ENCODE measurements at places on chromosomes 3 and 15.

DNA sequence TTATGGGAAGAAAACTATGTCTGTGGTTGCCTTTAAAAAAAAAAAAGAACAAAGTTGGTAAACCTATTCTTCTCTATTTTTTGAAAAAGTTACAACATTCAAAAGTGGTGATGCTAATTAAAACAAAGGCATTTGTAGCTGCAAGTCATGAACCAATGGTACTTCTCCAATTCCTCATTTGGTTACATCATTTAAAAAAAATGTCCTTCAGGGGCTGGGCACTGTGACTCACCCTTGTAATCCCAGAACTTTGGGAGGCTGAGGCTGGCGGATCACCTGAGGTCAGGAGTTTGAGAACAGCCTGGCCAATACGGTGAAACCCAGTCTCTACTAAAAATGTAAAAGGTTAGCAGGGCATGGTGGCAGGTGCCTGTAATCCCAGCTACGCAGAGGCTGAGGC, 574.6 kb downstream of the VGLL3 start:
- no peak for DNase-seq

DNA sequence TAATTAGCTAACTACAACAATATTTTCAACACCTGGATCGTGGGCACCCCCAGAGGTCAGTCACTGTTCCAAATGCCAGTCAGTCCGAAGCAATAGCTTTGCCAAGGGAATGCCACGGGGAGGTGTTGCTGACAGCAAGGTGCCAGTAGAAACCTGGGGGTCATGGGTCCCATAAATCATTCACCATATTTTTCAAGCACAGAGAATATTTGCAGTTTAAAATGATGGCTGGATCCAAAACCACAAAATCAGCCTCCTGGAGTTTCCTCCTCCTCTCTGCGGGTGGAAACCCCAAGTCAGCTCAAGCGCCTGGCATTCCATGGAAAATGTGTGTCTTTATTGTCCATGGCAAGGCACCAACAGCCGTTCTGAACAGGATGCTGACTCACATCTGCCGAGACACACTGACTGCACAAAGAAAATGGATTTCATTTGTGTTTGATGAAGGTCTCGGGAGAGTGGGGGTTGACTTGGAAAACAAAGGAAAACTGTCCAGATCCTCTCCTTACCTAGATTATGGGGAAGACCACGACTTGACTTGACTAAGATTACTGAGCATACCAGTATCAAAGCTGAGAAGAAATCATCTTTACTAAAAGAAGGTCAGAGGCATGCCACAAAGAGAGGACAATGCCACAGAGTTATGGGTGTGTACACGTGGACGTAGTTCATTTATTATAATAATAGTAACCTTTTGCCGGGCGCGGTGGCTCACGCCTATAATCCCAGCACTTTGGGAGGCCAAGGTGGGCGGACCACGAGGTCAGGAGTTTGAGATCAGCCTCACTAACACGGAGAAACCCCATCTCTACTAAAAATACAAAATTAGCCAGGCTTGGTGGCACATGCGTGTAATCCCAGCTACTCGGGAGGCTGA, 26.4 kb downstream of the ANXA2 start:
- DNase-seq = peak; percentile 32

DNA sequence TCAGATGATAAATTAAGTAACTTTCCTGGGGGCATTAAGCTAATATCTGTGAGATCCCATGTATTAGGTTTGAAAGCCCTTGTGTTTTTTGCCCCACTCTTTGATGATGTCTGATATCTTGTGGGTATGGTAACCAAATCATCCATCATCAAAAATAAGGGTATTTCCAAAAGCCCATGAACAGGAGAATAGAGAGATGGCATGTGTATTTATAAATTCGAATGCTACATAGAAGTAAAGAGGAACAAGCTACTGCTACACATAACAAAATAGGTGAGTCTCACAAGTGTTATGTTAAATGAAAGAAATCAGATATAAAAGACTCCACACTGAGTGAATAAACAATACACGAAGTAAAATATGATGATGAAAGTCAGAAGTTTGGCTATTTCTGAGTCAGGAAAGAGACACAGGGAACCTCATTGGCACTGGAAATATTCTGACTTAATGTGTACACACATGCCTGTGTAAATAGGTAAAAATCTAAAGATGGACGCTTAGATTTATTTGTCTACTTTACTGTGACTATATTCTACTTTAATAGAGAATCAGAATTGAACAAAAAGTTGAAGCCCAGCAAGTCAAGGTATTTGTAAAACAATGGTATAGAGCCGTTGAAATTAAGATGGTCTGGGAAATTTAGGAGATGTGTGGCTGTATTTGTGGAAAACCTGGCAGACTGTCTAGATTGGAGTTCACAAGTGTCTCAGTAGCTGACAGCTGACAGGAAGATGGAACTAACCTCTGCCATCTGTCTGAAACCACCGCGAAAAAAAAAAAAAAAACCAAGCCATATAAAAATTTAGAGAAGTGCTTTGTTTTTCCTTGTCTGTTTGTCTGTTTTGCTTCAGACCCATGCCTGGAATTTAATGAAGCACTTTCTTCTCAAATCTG, 111.0 kb upstream of the TGFBR2 start:
- DNase-seq = peak; percentile 14

- DNase-seq = no peak
These were observed 12.8 kb downstream of the ATRIP start for GRCh38 chr3:48459331-48459730.

GRCh38 chr3:71063773-71064290, 519.7 kb downstream of the FOXP1 start:
- no peak for DNase-seq

DNA sequence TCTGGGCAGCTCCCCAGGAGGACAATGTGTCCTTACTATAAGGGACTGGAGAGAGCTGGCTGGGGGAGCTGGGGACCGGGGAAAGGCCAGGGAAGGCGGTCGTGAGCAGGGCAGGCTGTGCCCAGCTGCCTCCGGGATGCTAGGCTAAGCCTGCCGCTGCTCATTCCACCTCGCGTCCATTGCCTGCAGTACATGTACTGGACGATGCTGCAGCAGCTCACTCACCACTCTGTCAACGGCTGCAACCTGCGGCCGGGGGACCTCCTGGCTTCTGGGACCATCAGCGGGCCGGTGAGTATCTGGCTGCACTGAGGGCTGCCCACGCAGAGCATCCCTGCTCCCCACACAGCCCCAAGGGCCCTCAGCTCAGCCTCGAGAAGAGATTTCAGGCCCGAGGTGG, 27.1 kb downstream of the FAH start:
- no peak for DNase-seq

DNA sequence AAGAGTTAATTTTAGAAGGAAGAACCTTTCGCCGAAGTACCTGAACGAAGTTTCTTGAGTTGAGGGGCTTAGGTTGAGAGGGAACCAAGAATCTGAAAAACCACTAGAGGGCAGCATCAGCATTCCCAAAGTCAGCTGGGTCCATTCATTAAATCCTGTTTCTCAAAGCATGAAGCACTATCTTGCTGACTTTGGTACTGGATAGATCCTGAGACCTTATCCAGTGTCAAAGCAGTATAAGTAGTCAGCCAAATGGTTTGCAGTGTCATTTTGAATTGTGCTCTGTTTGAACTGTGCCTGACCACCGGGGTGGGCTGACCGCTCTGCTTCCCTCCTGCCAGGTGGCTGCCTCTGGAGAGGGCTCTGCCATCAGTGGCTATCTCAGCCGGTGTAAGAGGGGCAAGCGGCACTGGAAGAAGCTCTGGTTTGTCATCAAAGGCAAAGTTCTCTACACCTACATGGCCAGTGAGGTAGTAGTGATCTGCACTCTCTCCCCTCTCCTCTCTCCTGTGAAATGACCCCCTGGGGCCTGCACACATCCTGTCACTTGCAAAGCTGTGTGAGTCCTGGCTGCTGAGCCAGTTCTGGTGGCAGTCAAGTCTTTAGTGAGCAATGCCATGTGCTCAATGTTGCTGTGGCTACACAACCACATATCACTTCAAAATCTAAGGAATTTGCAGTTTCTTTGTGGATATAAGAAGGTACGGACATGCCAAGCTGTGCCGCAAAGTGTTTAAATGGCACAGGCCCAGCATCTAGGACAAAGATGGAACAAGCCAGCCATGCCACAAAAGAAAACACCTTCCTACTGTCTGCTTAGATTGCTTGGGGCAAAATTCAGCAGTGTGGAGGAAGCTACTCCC, 21.4 kb upstream of the NR2C2 start:
- DNase-seq = peak; percentile 44

DNA sequence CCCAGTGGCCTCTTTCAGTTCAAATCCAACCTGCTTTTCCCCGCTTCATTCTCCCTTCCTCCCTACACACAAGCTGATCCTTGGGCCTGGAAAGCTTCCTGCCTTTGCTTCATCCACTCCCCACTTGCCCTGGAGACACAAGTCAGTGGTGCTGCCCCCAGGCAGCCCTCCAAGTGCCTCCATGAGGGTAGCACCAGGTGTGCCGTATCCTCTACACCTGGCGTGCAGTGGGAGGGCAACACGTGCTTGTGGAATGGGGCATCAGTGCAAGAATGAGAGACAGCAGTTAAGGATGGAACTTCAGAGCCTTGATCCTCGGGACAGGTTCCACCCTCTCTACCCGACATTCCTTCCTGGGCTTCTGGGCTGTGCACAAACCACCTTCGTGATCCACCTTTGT, 3.8 kb downstream of the ANPEP start:
- no peak for DNase-seq

DNA sequence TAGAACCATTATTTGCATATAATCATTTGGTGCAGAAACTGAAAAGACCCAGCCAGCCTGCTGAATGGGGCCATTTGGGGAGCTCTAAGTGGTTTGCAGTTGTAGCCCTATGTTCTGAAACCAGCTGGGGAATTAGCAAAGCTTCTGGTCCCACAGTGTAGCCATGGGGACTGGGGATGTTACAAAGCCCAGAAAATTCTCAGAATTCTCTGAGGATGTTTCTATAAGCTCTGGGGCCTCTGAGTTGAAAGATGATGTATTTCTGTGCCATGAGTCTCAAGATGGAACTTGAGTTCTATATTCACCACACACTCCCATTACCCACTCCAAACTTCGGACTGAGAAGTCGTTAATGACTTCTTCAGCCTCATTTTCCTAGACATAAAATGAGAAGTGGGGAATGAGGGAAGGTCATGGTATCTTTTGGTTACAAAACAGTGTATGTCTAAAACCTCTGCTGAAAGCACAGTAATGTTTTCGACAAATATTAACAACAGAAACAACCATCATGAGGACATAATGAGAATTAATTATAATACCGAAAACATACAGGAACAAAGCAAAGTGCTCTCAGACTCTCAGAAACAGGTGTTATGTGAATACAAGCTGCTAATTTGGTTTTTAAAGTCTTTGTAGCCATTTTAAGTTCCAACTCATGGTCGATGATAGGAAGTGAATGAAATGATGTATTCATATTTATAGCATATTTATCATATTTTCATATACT, 89.4 kb downstream of the RFTN1 start:
- no peak for DNase-seq

- no peak for DNase-seq
These were observed 10.3 kb upstream of the UBE2E2 start for GRCh38 chr3:23192816-23193215.

- DNase-seq = no peak
These were observed 283.8 kb upstream of the FRG2C start for GRCh38 chr3:75380276-75380771.

- no peak for DNase-seq
These were observed 13.8 kb downstream of the CRBN start for GRCh38 chr3:3165650-3166049.

DNA sequence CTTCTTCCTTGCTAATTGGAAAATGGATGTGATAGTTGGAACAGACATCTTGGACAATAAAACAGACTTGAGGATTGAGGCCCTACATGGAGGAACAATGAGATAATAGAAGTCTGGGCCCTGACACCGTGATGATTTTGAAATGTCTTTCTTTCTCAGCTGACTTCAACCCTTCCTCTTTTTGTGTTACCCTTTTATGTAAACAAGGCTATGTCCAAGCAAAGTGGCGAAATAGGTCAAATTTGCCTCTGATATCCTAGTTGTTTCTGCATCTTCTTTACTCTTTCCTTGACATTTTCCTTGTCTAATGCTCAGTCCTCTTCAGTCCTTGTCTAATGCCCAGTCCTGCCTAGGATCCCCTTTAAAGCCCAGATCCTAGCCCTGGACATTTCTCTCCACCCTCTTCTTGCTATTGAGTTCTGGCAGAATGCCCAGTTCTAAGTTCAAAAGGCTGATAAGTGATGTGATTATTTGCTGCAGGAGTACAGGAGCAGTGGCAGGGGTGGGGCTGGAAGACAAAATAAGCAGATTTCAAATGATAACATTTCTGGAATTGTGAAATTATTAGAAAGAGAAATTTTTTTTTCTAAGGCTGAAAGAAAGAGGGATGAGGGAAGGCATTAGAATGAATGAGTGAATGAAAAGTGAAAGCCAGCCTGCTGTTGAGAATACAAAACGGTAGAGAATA, 6.5 kb upstream of the VPS8 start:
- DNase-seq = peak; percentile 36

GRCh38 chr3:1908651-1909445, 189.8 kb upstream of the CNTN4 start:
- no peak for DNase-seq

DNA sequence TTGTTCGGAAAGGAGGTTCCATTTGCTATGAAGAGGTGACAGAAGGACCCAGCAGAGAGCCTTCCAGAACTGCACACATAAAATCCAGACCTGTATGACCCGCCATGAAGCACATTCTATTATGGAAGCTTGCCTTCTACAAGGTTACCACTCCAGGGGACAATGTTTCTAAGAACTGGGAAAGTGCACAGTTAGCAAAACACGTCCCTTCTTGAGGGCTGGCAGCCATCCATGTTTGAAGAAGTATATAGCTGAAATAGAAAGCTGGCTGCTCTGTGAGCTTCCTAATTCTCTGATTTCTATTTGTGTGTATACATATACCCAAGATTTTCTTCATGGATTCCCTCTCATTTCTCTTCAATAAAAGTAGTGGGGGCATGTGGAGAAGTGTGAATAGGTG, 74.6 kb downstream of the CNTN3 start:
- no peak for DNase-seq
